ENCODE measurements at places on chromosomes 2 and 18.

DNA sequence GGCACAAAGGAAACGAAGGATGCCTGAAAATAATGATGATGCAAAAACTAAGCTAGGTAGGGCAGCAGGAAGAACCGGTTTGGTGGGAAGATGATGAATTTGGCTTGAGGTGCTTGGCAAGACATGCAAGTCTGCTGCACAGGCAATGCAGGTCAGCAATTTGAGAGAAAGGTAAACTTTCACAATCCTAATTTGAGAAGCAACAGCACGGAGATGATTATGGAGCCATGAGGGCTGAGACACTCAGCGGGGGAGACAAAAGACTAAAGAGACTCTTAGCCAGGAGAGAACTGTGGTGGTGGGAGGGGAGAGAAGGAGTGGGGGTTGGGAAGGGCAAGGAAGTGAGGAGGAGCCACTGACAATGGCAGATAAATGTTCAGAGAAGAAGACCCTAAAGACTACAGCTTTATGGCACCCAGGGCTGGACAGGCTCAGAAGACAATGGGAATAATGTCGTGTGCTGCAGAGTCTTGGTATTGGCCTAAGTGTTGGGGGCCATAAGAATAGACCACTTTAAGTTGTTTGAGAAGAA, 19.4 kb upstream of the RNF149 start:
- DNase-seq: no peak

DNA sequence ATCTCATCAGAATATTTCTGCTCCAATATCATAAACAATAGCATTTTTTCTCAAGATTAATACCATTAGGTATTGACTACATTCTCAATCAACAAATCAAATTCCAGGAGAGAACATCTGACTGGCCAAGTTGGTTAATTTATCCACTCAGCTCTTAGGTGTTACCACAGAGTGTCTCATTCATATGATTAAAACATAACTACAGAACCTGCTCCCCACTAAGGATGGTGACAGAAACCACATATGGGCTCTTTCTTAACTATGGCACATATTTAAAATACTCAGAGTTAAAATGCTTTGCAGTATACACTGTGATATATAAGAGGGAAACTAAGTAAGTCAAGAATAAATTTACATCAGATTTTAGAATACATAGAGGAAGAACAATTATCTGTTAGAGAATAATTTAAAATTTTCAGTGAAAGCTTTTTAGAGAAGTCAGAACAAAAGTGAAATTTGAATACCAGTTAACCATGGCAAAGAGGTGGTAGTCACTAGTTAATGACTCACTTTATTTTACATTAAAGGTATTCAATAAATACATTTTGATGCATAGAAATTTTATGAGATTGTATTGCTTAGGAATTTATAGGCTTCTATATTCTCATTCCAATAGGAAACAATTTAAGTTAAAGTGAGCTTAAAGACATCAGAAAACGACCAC, 1120.8 kb upstream of the TMEFF2 start:
- DNase-seq: no peak

- DNase-seq: peak; percentile 7
Observed at GRCh38 chr18:49447810-49448745, 12.4 kb downstream of the DYM start.

- no peak for DNase-seq
Observed at GRCh38 chr18:31275722-31276463, 42.1 kb upstream of the DSG1 start.

DNA sequence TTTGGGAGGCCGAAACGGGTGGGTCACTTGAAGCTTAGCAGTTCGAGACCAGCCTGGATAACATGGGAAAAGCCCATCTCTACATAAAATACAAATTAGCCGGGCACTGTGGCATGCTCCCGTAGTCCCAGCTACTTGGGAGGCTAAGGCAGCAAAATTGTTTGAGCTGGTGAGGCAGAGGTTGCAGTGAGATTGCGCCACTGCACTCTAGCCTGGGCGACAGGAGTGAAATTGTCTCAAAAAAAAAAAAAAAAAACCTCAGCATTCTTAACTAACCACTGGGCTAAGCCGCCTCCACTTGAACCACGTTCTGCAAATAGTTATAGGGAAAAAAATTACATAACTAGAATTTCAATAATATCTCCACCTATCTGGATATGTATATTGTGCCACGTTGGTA, 2.3 kb downstream of the FOXI3 start:
- DNase-seq: no peak

DNA sequence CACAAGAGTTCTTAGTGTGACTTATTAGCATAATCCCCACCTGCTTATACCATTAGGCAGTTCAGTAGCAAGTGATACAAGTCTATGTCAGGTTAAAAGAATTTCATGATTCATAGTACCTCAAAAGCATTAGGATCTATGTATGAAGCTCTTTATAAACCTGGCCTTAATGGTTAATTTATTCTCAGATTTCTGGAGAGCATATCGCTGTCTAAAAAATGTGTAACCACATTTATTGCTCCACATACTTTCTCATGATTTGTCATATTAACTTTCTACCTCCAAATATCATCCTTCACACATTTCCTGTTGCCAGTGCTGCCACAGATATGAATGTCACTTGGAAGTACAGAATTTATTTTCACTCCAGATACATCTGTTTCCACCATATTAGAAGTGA, 332.8 kb upstream of the MAP2 start:
- no peak for DNase-seq

DNA sequence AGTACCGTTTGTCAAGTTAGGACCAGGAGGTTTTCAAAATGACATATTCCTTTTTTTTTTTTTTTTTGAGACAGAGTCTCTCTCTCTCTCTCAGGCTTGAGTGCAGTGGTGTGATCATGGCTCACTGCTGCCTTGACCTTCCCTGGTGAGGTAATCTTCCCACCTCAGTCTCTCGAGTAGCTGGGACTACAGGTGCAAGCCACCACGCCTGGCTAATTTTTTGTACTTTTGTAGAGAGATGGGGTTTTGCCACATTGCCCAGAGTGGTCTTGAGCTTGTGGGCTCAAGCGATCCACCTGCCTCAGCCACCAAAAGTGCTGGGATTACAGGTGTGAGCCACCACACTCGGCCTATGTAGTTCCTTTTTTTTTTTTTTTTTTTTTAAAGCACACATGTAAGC, 127.9 kb upstream of the SEC11C start:
- DNase-seq: no peak

DNA sequence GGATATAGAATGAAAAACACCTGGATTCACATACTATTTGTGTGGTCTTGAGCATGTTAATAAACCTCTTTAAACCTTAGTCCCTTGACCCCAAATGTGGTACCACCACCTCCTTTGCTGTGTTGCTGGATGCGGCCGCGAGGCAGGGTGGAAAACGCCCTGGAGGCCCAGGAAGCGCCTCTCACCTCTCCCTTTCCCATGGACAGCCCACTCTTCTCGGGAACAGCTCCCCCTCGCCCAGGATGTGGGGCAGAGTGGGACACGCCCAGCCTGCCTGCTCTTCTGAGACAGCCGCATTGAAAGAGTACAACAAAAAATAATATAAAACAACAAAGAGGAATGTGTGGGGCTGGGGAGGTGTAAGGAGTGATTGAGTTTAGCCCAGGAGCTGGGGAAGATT, 549.0 kb upstream of the ID2 start:
- no peak for DNase-seq

- no peak for DNase-seq
Observed at GRCh38 chr2:63975437-63976124, 43.6 kb downstream of the VPS54 start.

GRCh38 chr2:62586981-62587380, 81.0 kb upstream of the TMEM17 start:
- no peak for DNase-seq

DNA sequence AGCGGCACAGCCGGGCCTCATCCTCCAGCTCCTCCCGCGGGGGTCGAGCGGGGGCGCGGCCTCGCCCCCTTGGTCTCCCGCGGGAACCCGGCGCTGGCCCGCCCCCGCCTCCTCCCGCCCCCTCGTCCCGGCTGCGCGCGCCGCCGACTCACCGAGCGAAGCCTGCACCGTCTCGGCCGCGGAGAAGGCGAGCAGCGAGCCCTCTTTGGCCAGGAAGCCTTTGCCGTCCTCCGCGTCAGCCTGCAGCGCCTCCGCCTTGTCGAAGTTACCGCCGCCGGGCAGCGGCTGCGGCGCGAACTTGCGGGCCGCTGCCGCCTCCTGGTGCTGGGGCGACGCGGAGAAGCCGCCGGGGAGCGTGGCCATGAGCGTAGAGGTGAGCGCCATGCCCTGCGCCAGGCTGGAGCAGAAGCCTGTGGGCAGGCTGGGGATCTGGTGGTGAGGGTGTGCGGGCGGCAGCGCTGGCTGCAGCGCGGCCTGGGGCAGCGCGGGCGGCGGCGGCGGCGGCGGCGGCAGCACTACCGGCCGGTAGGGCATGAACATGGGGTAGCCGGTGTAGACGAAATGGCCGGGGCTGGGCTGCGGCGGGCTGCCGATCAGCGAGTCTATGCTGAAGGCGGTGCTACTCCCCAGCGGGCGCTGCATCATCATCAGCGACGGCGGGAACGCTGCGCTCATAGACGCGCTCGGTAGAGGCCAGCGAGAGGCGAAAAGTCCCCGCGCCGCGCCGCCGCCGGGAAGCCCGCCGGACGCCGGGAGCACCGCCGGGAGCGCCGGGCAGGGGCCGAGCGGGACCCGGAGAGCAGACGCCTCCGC, 683 bp downstream of the GBX2 start:
- no peak for DNase-seq

- DNase-seq: no peak
Observed at GRCh38 chr2:197281421-197281820, 29.2 kb downstream of the ANKRD44 start.

GRCh38 chr2:136205615-136206014, 87.7 kb upstream of the CXCR4 start:
- DNase-seq: no peak

DNA sequence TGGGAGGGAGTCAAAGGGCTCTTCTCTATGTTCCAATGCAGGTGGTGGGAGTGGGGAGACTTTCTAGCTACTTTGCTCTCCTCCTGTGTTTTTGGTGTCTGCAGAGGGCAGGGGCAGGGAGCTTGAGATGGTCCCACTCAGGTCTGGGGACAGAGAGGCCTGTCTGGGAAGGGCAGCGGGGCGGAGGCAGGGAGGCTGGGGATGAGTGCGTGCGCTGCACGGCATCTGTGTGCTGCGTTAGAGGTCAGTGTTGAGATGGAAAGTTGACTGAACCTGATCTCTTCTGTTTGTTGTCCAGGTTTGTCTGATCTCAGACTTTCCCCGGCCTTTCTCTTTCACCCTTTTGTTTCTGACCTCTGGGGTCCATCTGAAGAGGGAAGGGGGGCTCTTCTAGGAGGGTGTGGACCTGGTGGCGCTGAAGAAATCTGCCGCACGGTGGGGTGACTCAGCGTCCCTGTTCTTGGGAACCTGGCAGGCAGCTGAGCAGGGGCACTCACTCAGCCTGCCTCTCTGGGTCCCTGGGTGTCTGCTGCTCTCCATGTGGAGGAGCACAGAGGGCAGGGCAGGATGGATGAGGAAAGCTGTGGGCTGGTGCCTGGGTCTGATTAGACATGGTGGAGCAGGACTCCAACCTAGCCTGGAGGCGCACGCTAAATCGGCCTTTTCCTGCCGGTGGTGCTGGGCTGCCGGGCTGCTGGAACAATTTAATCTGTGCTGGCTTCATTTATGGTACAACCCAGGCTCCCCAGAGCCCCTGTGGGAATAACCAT, 24.1 kb downstream of the IGFBP2 start:
- DNase-seq: no peak

GRCh38 chr18:2114289-2114688, 457.0 kb downstream of the METTL4 start:
- no peak for DNase-seq

GRCh38 chr18:76805221-76805620, 17.1 kb upstream of the ZNF236 start:
- no peak for DNase-seq

DNA sequence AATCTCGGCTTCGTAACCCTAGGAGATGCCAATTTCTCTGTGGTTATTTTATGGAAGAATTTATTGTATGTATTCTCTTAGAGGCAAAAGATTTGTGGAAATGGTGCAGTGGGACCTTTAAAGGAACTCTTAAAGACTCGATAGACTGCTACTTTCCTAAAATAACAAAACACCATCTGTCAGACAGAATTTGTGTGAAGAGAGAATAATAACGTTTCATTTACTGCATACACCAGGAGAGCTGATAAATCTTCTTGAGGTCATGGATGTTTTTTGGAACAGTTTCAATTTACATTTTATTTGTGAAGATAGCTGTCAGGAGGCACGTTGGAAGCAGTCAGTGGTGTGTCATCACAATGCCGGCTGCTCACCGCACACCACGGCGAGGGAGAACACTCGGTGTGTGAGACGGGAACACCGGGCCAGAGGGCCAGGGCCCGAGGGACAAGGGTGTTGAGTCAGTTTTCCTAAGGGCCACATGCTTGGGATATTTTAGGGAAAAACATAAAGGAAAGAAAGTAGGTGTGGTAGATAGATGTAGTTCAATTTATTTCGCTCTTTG, 1681.0 kb upstream of the DDX18 start:
- DNase-seq: no peak

DNA sequence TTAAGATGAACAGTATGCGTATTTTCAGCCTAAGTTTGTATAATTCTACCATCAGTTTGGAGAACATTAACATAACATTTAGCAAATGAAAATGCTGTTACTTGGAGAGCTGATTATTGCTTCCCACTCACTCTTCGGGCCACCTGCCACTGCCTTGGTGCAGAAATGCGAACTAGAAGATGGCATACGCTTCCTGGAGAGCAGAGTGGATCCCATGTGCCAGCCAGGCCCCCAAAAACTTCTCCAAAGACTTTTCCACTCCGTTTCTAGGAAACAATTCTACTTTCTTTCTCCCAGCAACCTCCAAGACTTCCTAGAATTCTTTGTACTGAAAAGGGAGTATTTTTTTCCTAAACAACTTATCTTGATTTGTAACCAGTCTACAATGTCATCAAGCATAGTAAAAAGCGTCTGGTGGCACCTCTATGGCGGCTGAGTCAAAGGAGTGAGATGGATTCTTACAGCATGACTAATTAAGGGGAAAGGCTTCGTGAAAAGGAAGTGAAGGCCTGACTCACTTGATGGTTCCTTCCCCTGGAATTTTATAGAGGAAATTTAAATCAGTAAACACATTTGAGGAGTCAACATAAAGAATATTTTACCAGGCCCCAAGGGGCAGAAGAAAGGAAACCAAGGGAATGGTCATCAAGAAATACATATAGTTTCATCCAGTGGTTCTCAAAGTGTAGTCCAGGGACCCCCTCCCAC, 36.6 kb downstream of the FEZ2 start:
- no peak for DNase-seq

DNA sequence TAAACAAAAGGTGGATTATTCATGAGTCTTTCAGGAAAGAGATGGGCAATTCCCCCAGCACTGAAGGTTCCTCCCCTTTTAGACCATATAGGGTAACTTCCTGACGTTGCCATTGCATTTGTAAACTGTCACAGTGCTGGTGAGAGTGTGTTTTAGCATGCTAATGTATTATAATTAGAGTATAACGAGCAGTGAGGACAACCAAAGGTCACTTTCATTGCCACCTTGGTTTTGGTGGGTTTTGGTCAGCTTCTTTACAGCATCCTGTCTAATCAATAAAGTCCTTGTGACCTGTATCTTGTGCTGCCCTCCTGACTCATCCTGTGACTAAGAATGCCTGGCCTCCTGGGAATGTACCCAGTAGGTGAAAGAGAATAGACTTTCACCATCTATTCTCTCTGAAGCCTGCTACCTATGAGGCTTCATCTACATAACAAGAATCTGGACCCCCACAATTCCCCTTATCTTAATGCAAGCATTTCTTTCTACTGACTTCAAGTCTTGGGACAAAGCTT, 148.7 kb downstream of the CABLES1 start:
- DNase-seq: no peak

GRCh38 chr2:16553226-16553625, 112.4 kb downstream of the CYRIA start:
- no peak for DNase-seq

All from stimulated activated CD8-positive, alpha-beta memory T cell treated with anti-CD3 and anti-CD28 coated beads, Interleukin-15, amount 100 ng/mL, for 4 hours (primary cell).